ENCODE measurements at places on chromosomes 7 and 10.

- DNase-seq = no peak
These were observed 9.2 kb downstream of the LHPP start for GRCh38 chr10:124470544-124471434.

DNA sequence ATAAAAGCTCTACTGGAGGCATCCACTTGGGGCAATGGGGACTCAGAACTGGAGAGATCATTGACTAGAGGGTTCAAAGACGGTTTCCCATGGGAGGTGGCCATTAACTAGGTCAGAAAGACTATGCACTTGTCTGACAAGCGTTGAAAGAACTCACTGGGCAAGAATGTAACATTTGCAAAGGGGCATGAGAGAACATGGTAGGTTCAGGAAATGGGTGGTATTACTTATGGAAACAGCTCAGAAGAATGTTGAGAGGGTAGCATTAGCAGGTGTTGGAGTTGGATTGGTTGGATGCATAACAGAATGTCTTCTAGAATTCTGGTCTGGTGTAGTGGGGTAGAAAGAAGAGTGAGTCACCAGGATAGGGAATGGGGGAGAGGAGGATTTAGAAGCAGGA lies 119.1 kb upstream of the CDCA7L start:
- no peak for DNase-seq

- no peak for DNase-seq
These were observed 18.8 kb downstream of the CHST15 start for GRCh38 chr10:124074501-124075109.

- no peak for DNase-seq
These were observed 228.8 kb downstream of the HDAC9 start for GRCh38 chr7:18724318-18724717.

DNA sequence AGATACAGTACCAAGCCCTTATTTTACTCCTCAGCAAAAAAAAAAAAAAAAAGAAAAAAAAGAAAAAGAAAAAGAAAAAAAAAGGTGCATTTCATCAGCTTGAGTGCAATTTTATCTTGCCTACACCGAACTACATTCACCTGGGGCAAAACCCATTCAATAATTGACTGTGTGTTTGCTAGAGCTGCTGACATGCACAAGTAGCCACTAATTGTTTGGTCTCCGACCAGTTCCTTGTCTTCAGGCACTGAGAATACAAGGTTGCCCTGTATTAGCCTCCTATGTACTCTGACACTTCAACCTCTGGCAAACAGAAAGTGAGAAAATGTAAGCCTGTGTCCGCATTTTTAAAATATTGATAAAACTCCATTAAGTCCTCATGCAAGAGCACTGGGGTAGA lies 1579.4 kb upstream of the LRRTM3 start:
- no peak for DNase-seq

DNA sequence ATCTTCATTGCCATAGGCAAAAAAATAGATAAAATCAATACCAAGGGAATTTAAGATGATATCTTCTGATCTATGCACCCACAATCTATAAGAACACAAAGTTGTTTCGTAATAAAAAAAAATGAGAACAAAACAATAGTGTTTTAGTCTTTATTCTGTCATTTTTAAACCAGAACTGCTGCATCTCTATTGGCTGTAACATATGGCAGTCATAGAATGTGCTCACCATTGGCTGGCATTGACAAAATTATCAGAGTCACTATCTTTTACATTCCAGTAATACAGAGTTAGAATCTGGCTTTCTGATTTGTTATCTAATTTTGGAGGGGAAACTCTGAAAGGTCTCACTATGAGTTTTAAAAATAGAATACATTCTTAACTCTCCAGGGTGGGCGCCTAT lies 138.6 kb upstream of the CCDC6 start:
- no peak for DNase-seq

- DNase-seq = no peak
These were observed 14.6 kb downstream of the VCL start for GRCh38 chr10:74012480-74012879.

DNA sequence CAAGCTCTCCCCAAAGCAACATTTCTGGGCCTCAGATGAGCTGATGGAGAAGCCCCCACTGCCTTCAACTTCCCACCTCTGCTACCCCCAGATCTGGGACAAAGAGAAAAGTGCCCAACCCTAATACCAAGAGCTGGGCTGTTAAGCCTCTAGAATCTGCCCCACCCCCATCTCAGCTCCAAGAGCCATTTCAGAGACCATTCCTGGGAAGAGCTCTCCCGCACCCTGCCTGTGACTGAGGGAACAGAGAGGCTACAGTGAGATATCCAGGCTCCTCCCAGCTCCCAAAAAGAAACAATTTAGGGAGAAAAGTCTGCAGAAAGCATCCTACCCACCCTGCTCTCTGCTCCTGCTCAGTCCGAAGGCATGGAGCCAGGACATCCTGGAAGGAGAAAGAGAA lies 2.5 kb upstream of the KCNH2 start:
- DNase-seq = no peak

DNA sequence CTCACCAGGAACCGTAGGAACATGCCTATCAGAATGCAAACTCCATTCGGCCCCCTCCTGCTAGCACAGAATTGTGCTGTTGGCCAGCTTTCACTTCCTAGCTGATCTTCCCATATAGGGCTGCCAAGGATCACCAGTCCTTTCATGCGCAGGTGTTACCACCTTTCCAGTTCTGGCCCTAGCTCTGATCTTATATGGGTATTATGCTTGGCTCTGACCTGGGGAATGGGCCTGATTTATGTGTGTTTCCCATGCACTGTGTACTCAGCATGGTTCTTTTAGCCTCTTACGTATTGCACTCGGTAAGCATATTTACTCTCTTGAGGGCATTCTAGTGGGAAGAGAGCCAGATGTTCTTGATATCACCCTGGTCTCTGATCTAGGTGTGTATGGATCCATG lies 11.1 kb downstream of the SLC35G1 start:
- no peak for DNase-seq

- no peak for DNase-seq
These were observed 38.0 kb downstream of the INPP5A start for GRCh38 chr10:132575320-132576201.

GRCh38 chr7:111492234-111492633 lies 70.1 kb downstream of the IMMP2L start:
- DNase-seq = no peak

DNA sequence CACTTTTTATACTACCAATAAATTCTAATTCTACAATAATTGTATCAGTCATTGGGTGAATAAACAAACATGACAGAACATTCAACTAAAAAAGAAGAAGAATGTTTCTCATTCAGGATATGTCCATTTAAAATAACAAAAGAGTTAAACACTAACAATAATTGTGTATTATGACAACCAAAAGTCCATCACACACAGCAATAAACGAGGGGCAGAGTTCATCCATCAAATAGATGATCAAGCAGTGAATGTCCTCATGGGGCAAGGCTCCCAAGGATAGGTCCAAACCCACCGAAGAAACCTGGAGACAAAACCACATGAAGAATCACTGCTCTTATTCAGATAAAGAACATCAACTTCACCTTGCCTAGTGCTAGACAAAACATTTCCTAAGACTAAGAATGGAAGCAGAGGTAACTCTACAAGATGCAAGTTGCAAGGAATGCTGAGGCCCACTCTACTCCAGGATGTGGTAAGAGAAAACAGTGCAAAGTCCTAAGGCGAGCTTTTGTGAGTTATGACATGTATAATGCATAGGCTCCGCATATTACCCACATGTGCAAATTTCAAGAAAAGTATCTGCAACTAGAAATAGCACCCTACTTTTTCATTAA lies 115.1 kb downstream of the PARD3 start:
- no peak for DNase-seq

- DNase-seq = no peak
These were observed 125.7 kb downstream of the FOXP2 start for GRCh38 chr7:114540291-114540690.

Measured in effector CD8-positive, alpha-beta T cell (primary cell).